ENCODE measurements at places on chromosomes 5 and 9. TPM values are rescaled to one million over a fixed set of nuclear protein-coding genes. Genes with fewer than 3 reads are reported as not detected.

The RALGPS1 gene
- 7.9 TPM for total RNA-seq

The PHF2 gene
- total RNA-seq, result 12.0 TPM

The CD274 gene
- 3.8 TPM for total RNA-seq

The RFESD gene
- total RNA-seq, result 0.36 TPM

The ABO gene
- not detected for total RNA-seq

The DRD1 gene
- not detected for total RNA-seq

The SLCO6A1 gene
- not detected for total RNA-seq

The MARCOL gene
- not detected for total RNA-seq

The ADRB2 gene
- 42.1 TPM for total RNA-seq

The CYLC2 gene
- total RNA-seq, result not detected

GRCh38 chr9:89883401-89884341 is 278.9 kb downstream of the GADD45G start:
- DNase-seq, result no peak

DNA sequence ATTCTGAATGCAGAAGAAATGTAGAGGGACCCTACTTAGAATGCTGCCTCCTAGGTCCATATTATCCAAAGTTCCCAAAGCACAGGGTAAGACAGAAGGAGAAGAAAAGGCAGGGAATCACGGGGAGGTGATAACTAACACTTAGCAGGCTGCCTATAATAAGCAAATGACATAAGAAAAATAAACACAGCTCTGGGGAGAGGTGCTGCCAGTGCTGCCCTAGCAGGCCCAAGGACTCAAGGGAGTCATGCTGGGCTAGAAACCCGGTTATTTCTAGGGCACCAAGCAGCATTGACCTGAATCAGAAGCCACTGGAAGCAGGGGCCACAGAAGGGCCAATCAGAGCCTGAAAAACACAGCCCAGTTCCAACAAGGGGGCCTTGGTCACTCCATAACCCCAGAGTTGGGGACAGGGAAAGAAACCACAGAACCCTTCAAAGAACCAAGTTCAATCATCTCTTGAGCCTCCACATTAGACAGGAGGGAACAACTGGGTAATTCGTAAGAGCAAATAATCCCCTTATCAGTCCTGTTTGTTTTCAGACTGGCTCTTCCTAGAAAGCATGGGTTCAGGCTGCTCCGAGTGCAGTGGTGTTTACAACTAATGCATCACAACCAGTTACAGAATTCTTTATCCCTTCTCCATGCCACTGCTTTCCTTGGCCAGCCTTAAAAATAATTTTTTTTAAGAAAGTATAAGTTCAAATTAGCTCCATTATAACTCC is 24.0 kb downstream of the NRG2 start:
- no peak for DNase-seq

- DNase-seq, result peak; percentile 64
These were observed 651.7 kb upstream of the WWC1 start for GRCh38 chr5:167639766-167640165.

GRCh38 chr5:125410537-125411070 is 664.2 kb upstream of the ZNF608 start:
- DNase-seq, result peak; percentile 46

GRCh38 chr5:80191397-80191796 is 64.5 kb downstream of the SERINC5 start:
- no peak for DNase-seq

- peak; percentile 68 for DNase-seq
These were observed 51.9 kb upstream of the ZSWIM6 start for GRCh38 chr5:61280205-61280604.

- DNase-seq, result no peak
These were observed 487.9 kb upstream of the DMAC1 start for GRCh38 chr9:8287501-8287900.

GRCh38 chr5:151164687-151165392 is 7.3 kb upstream of the ANXA6 start:
- peak; percentile 90 for DNase-seq

DNA sequence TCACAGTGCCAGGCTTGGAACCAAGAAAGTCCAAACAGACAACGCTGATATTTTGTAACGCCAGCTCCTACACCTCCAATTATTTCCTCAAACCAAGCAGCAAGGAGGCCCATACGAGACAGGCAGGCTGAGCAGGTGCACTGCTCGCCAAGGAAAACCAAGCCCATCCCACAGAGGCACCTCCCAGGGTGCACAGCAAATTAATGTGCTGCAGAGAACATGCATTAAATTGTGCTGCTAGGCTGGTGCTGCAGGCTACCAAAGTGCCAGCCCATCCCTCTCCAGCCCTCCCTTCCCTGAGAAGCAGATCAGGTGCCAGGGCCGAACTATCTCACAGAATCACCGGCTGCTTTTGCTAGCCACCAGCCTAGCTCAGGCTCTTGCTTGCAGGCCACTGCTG is 137.8 kb downstream of the PAX5 start:
- no peak for DNase-seq

DNA sequence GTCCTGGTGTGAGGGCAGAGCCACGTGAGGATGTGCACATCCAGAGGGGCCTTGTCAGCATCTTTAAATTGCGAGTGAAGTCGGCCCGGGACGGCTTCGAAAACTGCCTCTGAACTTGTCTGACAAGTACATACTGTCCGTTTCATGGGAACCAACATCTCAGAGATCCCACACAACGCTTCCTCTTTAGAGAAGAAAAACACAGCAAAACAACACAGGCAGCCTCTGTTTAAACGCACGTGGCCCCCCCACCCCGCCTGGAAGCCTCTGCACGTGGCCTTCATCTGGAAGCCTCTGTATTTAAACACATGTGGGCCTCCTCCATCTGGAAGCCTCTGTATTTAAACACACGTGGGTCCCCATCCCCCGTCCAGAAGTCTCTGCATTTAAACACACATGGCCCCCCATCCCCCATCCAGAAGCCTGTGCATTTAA is 29.2 kb downstream of the CEP72 start:
- DNase-seq, result no peak

DNA sequence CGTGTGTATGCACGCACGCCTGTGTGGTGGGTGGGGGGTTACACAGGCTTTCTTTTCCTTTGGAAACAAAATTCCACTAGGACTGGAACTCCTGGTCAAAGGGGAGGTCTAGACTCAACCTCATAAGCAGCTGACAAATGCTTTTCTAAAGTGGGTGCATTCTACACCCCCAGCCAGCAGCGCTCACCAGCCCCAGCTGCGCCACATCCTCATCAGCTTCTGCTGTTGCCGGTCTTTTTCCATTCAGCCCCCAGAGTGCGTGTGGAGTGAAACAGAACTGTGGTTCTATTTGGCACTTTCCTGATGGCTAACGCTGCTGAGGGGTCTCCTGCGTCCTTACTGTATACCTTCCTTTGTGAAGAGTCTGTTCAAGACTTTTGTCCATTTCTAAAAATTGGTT is 77.6 kb upstream of the SARDH start:
- no peak for DNase-seq

GRCh38 chr9:99023231-99023630 is 79.5 kb downstream of the COL15A1 start:
- DNase-seq, result no peak

DNA sequence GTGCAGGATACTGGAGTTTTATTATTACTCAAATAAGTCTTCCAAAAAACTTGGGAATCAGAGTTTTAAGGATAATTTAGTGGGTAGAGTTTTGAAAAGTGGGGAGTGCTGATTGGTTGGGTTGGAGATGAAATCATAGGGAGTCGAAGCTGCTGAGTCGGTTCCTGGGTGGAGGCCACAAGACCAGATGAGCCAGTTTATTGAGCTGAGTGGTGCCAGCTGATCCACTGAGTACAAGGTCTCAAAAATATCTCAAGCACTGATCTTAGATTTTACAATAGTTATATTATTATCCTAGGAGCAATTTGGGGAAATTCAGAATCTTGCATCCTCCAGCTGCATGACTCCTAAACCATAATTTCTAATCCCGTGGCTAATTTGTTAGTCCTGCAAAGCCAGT is 804.9 kb upstream of the SEMA6A start:
- no peak for DNase-seq

DNA sequence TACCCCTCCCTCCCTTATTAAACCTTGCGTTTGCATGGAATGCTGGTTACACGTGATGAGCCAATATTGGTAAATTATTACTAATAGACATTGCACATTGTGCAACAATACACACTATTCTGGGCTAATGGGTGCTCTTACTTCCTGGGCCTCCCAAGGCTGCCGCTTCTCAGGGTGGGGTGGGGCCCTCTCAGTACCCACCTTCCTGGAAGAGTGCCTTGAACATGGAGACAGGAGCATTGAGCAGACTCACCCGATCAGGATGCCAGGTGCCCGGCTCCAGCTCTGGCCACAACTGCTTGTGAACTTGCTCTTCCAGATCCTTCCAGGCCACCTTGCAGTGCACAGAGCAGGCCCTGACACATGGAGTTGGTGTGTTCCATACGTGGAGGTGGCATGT is 24.7 kb upstream of the CEP72 start:
- DNase-seq, result no peak

DNA sequence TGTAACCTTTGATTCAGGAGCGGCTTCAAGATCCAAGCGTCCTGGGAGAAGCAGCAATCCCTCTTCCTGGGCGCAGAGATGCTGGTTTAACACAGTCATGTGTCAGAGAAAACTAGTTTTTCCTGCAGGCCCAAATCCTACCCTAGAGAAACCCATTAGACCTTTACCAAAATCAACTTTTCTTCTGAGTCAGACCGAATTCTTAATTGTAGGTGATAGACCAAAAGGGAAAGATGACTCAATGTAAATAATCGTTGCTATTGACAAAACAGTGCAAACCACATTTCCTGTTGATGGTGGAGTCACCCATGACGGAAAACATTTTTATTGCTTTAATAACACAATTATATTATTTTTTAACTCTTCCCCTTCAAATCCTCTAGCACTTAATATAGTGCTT is 40.1 kb downstream of the SLC1A1 start:
- peak; percentile 93 for DNase-seq

- peak; percentile 43 for DNase-seq
These were observed 134.5 kb downstream of the PALM2AKAP2 start for GRCh38 chr9:109914280-109915027.

DNA sequence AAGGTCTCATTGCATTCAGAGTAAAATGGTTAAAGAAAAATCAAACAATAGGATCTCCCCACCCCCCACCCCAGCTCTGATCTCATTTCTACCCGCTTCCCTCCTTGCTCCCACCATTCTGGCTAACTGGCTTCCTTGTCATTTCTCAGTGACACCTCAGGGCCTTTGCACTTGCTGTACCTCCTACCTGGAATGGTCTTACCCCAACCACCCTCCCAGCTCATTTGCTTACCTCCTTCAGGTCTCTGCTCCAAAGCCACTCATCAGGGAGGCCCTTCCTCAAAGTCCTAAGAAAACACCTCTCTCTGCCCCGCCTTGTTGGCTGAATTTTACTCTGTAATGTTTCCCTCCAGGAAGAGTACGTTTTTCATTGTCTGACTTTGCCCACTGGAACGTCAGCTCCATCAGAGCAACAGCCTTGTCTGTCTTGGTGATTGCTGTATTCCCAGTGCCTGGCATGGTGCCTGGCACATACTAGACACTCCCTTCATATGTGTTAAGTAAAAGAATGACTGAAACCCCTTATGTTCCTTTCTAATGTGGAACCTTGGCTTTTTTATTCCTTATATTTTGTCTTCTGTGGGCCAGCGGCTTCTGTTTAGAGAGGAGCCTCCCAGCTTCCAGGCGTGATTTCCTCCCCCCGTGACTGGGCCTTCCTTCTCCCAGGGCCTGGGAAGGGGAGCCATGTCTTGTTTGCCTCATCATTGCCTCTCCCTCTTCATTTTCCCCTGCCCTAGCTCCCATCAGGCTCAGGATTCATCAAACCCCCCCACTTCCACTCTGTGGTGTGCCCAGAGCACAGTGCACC is 26.9 kb downstream of the NEURL1B start:
- no peak for DNase-seq

- DNase-seq, result no peak
These were observed 96.2 kb upstream of the BOD1 start for GRCh38 chr5:173712609-173713175.

- peak; percentile 70 for DNase-seq
These were observed 58.0 kb upstream of the CEMIP2 start for GRCh38 chr9:71826279-71826678.
